ENCODE measurements at places on chromosomes 6 and 20.

DNA sequence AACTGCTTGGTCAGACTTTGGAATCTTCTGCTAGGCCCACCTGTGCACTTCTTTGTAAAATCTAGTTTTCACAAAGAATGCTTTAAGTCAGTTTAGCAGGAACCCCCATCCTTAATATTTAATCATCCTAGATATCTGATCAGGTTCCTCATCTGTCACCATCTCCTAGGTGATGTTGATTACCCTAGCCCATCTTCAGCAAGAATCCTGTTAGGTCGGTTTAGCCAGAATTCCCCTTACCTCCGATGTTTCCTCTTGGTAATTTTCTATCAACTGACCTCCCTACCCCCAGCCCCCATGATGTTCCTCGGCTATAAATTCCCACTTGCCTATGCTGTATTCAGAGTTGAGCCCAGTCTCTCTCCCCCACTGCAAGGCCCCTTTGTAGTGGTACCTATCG is 2.7 kb upstream of the ZNF341 start:
- DNase-seq = no peak

DNA sequence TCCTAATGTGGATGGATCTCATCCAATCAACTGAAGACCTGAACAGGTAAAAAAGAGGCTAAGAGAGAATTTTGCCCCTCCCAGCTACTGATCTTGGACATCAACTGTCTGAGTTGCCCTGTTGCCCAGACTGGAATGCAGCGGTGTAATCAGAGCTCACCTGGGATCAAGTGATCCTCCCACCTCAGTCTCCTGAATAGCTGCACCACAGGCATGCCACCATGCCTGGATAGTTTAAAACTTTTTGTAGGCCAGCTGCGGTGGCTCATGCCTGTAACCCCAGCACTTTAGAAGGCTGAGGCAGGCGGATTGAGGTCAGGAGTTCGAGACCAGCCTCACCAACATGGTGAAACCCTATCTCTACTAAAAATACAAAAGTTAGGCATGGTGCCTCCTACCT is 34.9 kb upstream of the GCNT2 start:
- DNase-seq = no peak

DNA sequence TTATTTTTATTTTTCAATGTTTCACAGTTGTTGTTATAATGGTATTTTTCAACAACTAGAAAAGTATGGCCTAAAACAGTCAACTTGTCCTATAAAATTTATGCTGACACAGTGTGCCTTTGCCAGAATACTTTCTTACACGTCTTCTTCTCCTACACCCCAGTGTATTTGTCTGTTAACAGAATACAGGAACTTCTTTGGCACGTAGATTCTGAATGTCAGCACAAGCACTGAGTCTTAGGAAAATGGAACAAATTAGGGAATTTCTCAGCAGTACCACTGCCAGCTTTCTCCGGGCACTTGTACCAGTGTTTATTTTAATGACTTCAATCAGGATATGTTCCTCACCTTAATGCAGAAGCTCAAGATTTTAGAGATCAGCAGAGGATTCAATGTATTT is 26.7 kb upstream of the AKIRIN2 start:
- DNase-seq = no peak

DNA sequence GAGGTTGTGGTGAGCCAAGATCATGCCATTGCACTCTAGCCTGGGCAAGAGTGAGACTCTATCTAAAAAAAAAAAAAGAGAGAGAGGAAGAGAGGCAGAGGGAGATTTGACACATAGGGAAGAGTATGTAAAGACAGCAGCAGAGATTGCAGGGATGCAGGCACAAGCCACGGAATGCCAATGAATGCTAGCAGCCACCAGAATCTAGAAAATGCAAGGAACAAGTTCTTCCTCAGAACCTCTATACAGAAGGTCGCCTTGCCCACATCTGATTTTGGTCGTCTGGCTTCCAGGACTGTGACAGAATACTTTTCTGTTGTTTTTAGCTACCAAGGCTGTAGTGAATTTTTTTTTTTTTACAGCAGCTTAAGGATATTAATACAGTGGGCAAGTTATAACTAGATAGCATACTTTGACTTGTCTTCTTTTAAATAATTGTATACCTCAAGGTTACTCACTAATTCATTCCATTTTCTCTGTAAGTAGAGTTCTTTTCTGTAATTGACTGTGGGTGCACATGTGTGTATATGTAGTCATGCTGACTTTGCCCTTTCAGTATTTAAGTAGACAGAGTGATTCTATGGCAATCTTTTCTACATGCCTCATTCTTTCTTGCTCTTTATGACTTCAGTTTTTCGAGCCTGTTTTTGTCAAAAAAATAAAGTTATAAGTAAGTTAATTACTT is 402.2 kb downstream of the GJA1 start:
- DNase-seq = no peak

- no peak for DNase-seq
These were observed 29.1 kb downstream of the TOX2 start for GRCh38 chr20:43943725-43944124.

- no peak for DNase-seq
These were observed 16.1 kb upstream of the HINT3 start for GRCh38 chr6:125940247-125941041.

DNA sequence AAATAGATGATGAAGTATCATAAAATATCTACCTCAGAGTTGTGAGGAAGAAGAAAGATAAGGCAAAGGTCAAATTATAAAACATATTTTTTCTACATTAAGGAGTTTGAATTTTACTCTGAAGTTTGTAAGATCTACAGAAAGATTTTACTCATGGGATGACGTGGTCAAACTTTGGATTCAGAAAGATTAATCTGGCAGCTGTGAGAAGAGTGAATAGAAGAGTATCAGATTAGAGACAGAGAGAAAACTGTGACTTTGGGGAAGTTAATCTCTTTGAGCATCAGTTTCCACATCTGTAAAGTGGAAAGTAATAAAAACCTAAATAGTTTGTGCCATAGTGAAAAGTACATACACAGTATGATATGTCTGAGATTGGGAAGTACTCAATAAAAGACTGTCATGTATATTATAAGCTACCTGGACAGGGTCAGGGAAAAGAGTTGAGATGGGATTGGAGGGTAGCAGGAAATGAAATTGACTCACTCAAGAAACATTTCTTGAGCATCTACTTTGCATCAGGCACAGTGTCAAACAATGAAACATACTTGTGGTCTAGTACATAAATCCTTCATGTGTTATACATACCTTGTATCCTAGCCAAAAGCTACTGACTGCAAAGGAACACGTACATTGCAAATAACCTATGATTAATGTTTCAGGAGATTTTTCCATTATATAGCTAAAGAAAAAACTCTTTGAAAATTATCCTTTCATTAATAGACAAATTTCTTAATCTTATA is 222.1 kb downstream of the TMEM200A start:
- DNase-seq = no peak

- DNase-seq = no peak
These were observed 427.1 kb downstream of the CD83 start for GRCh38 chr6:14544666-14545065.

- DNase-seq = no peak
These were observed 38.2 kb upstream of the SLCO4A1 start for GRCh38 chr20:62603907-62604785.

- DNase-seq = no peak
These were observed 23.0 kb upstream of the IL17A start for GRCh38 chr6:52162940-52163908.

DNA sequence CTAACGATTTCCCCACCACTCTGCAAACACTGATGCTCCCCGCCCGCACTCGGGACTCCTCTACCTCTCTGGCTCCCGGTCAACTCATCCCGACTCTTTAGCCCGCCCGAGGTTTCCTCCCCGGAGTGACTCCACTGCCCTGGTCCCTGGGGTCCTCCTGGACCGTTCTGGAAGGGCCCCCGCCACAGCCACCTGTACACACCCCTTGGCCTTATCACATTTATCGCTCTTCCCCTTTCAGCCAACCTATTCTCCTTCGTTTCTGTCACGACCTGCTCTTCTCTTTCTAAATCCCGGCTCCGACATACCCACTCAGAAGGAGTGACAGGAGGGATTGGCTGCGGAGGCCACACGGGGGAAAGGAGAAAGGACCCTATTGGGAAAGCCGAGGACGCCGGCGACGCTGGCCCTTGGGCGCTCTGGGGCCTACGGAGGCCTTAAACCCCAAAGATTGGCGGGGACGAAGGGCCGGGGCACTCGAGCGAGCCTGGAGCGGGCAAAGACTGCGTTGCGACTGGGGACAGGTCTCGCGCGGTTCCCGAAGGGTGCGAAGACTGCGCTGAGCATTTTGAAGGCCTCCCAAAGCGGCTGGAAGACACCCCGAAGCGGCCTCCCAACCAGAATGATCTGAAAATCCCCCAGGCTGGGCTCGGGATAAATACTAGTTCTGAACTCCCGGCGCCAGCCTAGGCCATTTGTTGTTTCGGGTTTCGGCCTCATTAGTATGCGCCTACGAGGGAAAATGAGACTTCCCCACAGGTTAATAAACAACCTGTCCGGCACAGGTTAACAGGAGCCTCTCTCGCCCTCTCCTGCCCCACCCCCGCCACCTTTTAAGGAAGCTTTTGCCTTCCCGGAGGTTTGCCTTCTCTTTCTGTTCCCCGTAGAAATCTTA is 9.2 kb downstream of the SIM1 start:
- no peak for DNase-seq

DNA sequence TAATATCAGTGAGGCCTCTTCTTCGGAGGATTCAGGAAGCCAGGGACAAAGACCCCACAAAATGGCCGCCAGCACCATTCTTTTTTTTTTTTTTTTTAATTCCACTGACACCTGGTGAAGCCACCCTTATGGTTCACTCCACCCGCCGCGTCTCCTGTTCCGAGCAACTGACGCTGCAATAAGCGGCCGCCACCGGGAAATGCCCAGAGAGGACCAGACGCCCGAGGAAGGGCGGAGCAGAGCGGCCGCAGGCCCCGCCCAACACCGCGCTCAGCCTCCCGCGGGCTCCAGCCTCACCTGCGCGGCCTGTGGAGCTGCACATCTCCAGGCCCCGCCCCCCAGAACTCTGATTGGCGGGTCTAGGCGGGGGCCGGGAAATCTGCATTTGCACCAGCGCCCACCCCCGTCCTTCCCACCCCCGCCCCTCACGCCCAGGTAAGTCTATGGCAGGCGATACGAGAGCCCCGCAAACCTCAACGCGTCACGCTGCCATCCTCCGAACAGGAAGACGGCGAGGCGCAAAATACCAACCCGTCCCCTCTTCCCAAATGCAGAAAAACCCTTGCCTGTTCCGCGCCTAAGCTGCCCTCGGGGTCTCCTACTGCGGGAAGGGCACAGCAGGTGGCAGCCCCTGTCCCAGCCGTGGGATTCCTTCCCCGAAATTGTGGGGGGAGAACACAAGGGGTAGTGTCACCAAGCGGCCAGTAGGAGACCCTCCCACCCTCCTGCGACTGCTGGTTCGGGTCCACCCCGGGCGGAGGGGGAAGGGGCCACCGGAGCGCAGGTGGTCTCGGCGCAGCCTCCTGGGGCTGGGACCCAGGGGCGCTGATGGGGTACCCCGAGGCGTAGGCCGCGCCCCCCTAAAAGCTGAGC is 960 bp downstream of the ATP9A start:
- peak; percentile 100 for DNase-seq

GRCh38 chr20:62505337-62506045 is 29.7 kb upstream of the GATA5 start:
- no peak for DNase-seq

DNA sequence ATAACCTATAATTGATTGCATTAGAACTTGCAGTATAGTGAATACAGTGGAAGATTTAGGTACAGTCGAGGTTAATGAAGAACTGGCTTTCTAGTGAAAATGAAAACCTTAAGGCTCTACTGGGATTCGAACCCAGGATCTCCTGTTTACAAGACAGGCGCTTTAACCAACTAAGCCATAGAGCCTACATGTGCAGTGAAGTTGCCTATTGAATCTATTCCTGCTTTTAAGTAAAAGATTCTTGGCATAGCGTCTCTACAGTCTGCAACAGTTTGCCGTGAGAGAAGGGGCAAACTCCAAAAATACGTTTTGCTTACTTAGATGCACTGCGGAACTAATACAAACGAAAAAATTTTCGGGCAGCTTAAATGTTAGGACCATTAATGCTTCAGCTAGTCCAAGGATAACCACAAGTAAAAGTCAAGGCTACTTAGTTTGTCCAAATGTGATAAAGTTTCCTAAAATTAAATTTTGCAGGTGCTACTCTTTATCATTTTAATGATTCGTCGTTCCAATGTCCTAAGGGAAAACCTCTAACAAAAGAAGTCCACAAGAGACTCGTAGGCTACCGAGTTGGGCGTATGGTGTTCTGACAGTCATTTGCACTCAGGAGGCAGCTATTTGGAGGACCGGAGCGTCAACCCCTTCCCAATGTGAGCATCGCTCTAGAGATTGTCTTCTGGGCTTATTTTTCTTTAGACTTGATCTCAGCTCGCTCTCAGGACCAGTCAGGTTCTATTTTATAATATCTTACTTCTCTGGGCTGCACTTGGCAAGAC is 31.3 kb upstream of the ZSCAN23 start:
- DNase-seq = peak; percentile 47

DNA sequence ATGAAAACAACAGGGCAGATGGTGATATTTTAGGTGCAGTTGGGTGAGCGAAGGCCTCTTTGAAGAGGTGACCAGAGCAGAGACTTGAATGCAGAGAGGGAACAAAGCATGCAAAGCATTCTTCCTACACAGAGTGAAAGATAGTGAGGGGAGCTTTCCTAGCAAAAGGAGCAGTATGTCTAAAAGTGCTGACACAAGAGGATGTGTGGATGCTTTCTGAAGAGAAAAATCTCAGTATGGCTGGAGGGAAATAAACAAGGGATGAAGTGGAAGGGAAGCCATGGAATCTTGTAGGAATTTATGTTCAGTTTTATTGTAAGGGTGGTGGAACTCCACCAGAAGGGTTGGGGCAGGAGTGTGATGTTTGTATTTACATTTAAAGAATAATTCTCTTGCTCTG is 128.6 kb downstream of the F13A1 start:
- no peak for DNase-seq

DNA sequence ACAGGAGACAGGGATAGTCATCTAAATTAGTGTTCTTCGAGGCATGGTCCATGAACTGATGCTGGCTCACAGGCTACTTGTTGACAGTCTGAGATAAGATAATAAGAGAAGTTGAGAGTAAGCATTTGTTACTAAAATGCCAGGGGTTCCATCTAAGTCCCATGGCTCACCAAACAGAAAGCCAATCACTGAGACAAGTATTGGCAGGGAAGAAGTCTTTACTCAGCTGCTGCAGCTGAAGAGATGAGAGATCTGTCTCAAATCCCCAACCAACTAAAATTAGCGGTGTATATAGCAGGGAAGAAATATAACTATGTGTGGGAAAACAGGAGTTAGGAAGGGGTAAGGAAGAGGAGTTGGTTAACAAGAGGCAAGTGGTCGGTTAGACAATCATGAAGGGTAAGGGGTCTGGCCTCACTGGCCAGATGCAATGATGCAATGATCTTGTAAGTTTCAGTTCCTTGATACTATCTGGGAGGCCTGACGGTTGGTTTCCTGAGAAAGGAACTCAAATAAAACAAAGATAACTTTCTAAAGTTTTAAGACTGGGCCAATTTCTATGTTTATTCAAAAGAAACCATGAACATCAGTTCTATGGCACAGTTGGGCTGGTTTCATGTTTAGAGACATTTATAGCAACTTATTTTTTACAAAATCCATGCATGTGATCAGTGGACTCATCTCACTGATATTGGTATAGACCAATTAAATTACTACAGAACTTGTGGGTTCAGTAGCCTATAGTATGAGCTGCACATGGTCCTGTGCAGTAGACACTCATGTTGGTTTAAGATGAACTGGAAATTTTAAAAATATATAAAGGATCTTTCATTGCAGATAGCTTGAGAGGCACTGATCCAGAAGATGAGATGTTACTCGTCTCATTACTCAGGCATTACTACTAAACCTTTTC is 9.9 kb upstream of the HEBP2 start:
- DNase-seq = no peak

All from Calu3 (cell line).